ENCODE measurements at places on chromosomes 5 and 9.

GRCh38 chr5:67163231-67163756, 33.3 kb downstream of the CD180 start:
- no peak for DNase-seq

DNA sequence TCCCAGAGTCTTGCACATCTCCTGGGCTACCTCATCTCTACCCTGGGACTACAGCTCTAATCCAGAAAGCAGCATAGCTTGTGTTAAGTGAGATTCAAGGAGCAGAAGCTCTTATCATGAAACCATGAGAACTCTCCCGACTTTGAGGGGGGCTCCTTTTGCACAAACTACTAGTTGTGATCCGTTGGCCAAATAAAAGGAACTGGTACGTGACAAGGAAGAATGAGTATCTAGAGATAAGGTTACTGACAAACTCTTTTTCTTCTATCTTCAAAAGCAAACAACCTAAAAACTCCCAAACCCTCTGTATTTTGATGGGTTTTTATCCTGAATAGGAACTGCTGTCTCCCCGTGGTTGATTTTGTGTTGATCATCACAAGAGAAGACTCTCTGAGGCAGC, 168.5 kb downstream of the SLC24A2 start:
- DNase-seq, result no peak

DNA sequence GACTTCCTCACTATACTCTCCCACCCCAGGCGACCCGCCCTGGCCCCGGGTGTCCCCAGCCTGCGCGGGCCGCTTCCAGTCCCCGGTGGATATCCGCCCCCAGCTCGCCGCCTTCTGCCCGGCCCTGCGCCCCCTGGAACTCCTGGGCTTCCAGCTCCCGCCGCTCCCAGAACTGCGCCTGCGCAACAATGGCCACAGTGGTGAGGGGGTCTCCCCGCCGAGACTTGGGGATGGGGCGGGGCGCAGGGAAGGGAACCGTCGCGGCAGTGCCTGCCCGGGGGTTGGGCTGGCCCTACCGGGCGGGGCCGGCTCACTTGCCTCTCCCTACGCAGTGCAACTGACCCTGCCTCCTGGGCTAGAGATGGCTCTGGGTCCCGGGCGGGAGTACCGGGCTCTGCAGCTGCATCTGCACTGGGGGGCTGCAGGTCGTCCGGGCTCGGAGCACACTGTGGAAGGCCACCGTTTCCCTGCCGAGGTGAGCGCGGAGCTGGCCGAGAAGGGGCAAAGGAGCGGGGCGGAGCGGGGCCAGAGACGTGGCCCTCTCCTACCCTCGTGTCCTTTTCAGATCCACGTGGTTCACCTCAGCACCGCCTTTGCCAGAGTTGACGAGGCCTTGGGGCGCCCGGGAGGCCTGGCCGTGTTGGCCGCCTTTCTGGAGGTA, 2.1 kb downstream of the CA9 start:
- DNase-seq, result no peak

DNA sequence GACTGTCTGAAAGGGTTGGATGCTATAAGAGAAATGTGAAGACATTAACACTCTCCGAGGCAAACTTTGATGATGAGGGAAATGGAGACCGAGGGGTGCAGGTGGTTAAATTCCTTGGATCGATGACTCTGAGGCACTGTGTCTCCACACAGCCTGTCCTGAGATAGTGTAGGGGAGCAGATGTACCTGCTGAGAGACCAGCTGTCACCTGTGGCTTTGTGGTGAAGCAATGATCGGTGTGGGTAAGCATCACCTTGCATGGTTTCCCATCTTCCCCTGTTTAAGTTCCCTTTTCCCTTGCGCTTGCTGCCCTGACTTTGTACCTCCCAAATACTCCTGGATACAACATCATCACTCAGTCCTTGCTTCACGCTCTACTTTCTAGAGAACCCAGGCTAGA, 9.8 kb upstream of the MIER3 start:
- no peak for DNase-seq

GRCh38 chr5:59346514-59346913, 547.0 kb downstream of the PDE4D start:
- no peak for DNase-seq

- DNase-seq, result no peak
Measured at GRCh38 chr9:99244344-99245260, 22.5 kb downstream of the SEC61B start.

GRCh38 chr5:5721881-5722280, 299.4 kb downstream of the ICE1 start:
- no peak for DNase-seq

DNA sequence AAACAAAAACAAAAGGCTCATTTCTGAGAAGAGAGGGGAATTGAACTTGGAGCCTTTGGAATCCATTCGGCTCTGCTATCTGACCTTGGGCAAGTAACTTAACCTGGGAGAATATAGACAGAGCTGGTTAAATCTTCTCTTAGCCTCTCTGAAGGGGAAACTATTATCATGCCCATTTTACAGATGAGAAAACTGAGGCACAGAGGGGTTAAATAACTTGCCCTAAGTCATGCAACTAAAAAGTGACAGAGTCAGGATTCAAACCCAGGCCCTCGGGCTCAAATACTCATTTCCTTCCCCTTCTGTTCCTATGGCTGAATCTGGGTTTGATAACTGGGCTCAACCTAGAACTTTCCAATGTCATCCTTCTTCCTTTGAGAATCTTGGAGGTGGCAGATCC, 291.3 kb upstream of the MSX2 start:
- no peak for DNase-seq

GRCh38 chr5:147461915-147462314, 48.0 kb downstream of the DPYSL3 start:
- no peak for DNase-seq

GRCh38 chr5:32099486-32100035, 74.6 kb downstream of the GOLPH3 start:
- DNase-seq, result no peak

- no peak for DNase-seq
Measured at GRCh38 chr5:64914396-64914795, 145.7 kb downstream of the CWC27 start.

- DNase-seq, result peak; percentile 58
Measured at GRCh38 chr9:114989600-114990410, 59.4 kb upstream of the TNFSF8 start.

DNA sequence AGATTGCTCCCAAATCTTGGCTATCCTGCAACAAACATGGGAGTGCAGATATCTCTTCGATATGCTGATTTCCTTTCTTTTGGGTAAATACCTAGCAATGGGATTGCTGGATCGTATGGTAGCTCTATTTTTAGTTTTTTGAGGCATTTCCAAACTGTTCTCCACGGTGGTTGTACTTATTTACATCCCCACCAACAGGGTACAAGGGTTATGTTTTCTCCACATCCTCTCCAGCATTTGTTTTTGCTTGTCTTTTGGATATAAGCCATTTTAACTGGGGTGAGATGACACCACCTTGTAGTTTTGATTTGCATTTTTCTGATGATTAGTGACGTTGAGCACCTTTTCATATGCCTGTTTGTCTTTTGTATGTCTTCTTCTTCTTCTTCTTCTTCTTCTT, 20.3 kb downstream of the CTSL start:
- no peak for DNase-seq

DNA sequence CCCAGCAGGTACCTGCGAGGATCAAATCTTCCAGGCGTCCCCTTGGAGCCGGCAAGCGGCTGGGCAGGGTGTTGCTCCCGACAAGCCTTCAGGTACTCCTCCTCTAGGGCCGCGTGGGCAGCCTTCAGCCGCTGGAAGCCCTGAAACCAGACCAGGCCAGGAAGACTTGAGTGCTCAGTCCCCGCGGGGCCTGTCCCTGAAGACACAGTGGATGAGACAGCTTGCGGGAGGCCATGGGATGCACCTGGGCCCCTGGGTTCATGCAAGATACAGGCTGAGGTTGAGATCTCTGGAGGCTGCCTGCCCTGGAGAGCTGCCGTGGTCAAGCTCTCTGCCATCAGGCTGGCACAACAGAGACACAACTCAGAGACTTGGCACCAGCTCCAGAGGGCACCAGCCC, 25.4 kb downstream of the AKNA start:
- DNase-seq, result no peak

- no peak for DNase-seq
Measured at GRCh38 chr5:133119233-133119711, 67.5 kb downstream of the HSPA4 start.

- DNase-seq, result peak; percentile 3
Measured at GRCh38 chr9:2157277-2158110, 142.3 kb downstream of the SMARCA2 start.

GRCh38 chr5:148391422-148391821, 7.7 kb downstream of the FBXO38 start:
- DNase-seq, result no peak

GRCh38 chr5:94360382-94361130, 257.8 kb downstream of the KIAA0825 start:
- DNase-seq, result no peak

DNA sequence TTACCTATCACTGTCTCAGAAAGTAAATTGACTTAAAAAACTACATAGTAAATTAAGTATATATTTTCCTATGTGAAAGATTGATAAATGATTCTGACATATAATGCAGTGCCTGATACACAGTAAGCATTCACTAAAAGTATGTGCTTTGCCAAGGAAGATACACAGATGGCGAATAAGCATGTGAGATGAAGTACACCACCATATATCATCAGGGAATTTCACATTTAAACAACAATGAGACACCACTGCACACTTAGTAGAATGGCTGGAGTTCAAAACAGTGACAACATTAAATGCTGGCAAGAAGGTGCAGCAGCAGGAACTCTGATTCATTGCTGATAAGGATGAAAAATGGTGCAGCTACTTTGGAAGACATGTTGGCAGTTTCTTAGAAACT, 1118.8 kb downstream of the DTWD2 start:
- no peak for DNase-seq

DNA sequence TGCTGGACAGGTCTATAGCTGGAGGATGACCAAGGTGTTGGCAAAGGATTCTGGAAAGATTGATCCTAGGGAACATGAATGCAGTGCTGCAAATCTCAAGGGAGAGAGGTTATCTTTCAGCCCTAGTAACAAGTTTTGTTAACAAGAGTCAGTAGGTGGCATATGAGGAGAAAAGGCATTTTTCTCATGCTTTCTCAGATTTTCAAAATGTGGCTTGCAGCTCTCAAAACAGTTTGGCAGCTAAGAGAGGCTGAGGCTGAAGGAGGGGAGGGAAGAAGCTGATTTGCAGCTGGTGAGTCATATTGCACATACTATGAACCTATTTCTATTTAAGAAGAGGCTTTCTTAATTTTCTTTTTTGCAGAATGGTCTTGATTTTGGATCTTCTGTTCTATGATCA, 64.3 kb upstream of the PCA3 start:
- no peak for DNase-seq

GRCh38 chr5:109964136-109964535, 274.4 kb downstream of the MAN2A1 start:
- no peak for DNase-seq

- no peak for DNase-seq
Measured at GRCh38 chr5:167564275-167564674, 727.2 kb upstream of the WWC1 start.

GRCh38 chr9:123426406-123426805, 70.4 kb downstream of the CRB2 start:
- DNase-seq, result no peak

- no peak for DNase-seq
Measured at GRCh38 chr9:100186356-100186755, 87.3 kb downstream of the INVS start.

DNA sequence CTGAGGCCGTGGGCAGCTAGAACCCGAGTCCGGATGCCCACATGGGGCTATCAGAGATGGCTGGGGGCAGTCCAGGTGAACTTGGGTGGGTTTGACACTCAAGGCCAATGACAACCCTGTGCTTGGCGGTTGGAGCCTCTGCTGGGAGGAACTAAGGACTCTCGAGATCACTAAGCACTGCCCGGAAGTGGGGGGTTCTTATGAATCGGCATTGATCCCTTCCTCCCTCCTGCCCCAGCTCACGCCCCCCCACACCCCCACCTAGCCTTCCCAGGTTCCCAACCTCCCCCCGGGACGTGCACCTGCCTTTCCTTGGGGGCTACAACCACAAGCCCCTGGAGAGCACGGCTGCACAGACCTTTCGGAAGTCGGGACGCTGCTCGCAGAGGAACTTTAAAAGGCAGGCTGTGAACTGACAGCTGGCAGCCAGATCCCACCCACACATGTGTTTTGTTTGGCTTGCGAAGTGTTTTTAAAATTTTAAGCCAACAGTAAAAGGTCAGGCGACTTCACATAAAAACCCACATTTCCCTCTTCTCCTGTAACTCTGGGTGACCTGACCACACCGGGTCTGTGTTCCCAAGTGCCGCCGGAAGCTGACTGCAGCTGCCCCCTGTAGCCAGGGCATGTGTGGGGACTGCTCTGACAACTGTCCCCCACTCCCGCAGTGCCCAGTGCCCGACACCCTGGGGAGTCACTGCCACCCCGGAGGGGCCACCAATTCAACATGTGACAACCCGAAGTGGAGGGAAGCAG, 5.1 kb upstream of the RALGDS start:
- no peak for DNase-seq

DNA sequence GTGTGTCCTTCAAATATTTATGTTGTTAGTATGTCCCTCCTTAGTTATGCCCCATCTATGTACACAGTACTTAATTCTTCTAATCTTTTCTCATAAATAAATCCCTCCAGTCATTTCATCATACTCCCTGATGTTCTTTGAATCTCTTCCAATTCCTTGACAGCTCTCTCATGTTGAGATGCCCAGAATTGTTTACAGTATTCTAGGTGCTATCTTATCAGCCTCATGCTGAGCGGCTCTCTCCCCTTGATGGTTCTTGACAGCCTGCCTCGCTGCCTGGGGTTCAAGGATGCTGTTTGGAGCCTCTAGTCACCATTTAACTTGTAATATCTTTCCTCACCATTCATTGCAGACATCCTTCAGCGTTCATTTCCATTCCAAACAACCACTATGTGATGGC, 799.2 kb downstream of the BRINP1 start:
- DNase-seq, result no peak

DNA sequence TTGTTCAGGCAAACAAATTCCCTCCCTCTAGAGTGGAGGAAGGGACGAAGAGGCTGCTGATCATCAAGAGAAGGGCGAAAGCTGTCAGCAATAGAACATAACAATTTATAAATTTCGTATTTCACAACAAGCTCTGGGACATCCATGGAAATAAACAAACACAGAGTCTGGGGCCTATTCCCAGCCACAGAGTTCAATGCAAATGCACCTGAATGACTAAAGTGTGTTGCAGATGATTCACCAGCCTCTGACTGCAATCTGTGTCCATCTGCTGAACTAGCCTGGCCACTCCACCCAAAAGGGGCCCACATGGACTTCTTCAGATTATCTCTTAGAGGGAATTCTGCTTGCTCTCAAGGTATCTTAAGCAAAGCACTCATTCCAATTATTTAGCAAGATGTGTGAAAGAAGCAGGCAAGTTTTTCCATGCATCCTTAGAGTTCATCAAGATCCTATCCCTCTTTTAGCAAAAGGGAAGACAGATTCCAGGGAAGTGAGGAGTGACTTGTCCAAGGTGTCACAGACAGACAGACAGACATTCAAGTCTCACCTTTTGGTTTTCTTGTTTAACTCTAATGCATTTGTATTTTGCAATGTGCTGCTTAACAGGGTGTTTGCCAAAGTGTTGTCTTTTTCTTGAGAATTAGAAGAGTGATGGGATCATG, 307.8 kb upstream of the PAPPA start:
- no peak for DNase-seq

Data from activated CD4-positive, alpha-beta T cell treated with anti-CD3 and anti-CD28 coated beads for 4 hours (primary cell).